ENCODE measurements at places on chromosomes 1 and 21. TPM values are rescaled to one million over a fixed set of nuclear protein-coding genes. Genes with fewer than 3 reads are reported as not detected.

DNA sequence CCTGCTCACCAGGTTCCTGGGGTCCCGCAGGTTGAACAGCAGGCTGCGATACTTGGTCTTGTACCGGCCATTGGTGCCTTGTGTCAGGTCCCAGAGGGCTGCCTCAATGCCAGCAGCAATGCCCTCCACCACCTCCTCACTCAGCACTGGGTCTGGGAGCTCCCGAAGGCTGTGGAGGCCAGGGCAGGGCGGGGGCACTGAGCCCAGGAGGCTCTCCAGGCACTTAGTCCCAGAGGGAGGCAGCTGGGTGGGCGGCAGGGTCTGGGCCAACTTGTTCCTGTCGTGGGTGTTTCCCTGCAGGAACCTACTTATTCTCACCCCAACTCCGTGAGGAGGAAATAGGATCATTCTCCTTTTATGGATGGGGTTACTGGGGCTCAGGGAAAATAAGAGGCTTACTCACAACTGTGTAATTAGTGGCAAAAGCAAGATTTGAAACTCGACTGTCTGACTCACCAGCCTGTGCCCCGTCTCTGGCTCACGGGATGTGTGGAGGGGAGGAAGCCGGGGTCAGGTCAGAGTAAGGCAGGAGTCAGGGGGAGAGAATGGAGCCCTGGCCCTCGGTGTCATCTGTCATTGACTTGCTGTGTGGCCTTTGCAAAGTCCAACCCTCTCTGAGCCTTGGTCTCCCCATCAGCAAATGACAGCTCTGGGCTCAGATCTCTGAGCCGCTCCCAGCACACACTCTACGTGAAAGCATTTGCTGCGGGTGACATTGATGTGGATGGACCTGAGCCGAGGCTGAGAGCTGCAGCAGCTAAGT, 17.2 kb downstream of the SPOCD1 start:
- DNase-seq: peak; percentile 51

The WARS2 gene
- total RNA-seq: 15.9 TPM

- no peak for DNase-seq
Measured at GRCh38 chr1:67683316-67683715, 1.7 kb upstream of the GADD45A start.

GRCh38 chr1:227946624-227947385, 927 bp downstream of the WNT9A start:
- peak; percentile 92 for DNase-seq

The LAMB3 gene
- total RNA-seq: 0.55 TPM

- DNase-seq: peak; percentile 17
Measured at GRCh38 chr1:179794669-179795068, 51.6 kb downstream of the FAM163A start.

The SPATA21 gene
- not detected for total RNA-seq

The TSPAN2 gene
- total RNA-seq: 87.4 TPM

- no peak for DNase-seq
Measured at GRCh38 chr1:223156343-223156742, 13.3 kb upstream of the TLR5 start.

DNA sequence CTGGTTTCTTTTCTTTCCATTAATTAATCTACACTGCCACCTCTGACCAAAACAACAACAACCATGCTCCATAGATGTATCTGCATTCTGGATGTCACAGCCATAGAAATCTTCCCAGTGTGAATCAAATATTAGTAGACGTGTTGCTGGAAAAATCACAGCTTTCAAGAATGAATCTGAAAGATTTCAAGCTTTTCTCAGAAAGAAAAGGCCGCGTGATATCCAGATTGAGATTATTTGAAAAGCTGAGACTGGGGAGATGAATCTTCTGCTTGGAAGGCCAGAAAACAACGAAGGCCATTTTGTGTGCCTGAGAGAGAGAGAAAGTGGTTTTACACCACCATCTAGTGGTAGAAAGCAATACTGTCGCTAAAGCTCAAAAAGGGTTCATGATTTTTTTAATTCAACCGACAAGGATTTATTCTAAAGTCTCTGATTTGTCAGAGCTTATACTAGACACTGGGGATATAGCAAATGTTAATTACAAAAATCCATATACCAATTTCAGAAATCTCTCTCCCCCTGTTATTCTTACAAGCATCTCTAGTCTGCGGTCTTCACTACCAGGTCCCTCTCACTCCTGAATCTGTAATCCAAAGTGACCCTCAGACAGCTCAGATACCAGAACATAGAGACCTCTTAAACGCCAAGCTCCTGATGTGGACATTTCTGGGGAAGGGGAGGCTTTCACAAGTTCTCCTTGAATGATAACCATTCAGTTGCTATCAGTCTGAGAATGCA, 87.5 kb upstream of the SGIP1 start:
- DNase-seq: no peak

DNA sequence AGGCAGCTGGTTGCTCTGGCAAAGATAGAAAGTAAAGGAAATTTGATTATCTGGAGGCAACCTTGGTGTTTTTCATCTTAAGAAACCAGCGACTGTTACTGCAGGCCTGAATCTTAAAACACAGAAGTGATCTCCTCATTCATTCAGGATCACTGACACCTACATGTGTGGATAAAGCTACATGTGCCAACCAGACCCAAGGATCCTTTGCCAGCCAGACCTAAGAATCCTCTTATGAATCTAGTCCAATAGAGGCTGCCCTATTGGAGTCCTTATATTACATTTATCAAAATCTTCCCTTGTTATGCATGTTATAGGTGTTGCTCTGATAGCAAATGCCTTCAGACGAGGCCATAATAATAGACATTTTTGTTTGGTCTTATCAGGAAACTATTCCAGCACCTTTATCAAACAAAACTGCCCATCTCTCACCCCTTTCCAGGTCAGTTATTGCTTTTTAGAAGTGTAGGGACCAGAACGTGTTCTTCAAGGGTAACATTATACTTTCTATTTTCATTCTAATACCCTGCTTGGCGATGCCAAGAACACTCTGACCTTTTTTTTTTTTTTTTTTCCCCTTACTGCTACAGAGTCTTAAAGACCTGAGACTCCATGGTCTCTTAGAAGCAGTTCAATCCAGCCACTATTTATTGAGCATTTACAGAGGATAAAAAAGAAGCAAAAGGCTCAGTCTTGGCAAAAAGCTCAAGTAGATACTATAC, 175.5 kb upstream of the PTBP2 start:
- DNase-seq: no peak

The SLAMF9 gene
- not detected for total RNA-seq

- DNase-seq: no peak
Measured at GRCh38 chr1:164225011-164225410, 334.0 kb upstream of the PBX1 start.

DNA sequence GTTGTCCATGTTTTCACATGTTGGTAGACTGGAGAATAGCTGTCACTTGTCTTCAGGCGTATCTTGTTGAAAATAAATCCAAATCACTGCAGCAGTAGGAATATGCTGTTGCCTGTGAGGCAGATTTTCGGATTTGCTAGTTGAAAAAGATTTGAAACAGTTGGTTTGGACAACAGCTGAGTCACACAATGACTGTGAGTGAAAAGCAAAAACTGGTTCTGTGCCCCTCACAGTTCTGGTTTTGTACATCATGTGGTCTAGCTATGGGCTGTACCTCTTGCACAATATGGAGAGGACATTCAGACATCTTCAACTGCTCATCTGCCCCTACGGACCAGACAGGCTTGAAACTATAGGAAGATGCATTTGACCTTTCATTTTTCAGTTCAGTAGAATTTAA, 1.8 kb downstream of the ARF1 start:
- DNase-seq: no peak

- DNase-seq: no peak
Measured at GRCh38 chr1:213014642-213015041, 1.0 kb downstream of the ANGEL2 start.
